ENCODE measurements at places on chromosomes 2 and 18.

- DNase-seq: no peak
These were observed 798 bp downstream of the TANC1 start for GRCh38 chr2:158969162-158969714.

- DNase-seq: no peak
These were observed 5.1 kb downstream of the SFT2D3 start for GRCh38 chr2:127706215-127706990.

- DNase-seq: no peak
These were observed 28.0 kb downstream of the STAT4 start for GRCh38 chr2:191122638-191123294.

DNA sequence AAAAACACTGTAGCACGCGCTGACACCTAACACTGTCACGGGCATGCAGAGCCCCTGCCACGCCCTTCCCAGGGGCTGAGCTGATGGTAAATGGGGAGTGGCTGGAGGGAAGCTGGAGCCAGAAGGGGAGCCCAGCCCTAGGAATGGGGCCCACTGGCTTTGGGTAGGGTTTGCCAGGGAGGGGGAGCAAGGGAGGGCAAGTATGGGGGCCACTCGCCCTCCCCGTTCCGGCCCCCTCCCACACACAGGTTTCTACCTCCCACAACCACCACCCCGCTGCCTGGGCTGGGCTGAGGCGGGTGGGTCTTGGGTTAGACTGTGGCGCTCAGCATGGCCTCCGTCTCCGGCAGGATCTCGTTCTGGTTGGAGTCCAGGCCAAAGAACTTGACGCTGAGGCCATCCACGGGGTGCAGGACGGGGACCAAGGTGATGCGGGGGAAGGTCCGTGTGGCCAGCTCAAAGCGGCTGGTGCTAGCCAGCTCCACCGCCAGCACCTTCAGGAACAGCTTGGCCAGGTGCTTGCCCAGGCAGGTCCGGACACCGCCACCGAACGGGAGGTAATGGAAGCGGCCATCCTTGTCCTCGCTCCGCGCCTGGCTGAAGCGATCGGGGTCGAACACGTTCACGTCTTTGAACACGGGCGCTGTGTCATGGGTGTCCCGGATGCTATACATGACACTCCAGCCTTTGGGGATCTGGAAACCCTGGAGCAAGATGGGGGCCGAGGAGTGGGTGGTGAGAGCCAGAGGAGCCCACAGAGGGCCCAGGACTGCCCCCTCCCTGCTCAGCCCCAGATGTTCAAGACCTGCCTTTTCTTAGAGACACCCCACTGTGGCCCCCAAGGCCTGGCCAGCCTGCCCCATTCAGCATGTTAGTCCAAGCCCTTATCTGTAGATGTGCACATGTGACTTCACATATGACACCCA is 15.5 kb downstream of the CYP26B1 start:
- DNase-seq: no peak

- DNase-seq: no peak
These were observed 606.4 kb downstream of the TDRD15 start for GRCh38 chr2:21730141-21730540.
